ENCODE measurements at places on chromosomes 13 and 19.

DNA sequence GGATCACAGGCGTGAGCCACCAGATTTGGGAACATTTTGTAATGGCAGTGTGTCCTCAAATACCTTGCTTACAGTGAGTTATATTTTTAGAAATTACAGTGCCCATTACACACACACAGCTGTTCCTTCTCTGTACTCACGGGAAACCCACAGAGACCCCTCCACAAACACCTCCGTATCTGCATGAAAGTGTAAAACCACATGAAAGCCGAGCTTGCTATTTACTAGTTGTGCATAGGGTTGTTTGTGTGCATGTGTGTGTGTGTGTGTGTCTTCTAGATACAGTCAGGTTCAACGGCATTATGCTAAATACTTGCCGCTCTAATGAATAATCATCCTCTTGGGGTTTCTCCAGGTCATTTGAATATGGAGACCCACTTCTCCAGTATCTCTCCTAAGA is 22.3 kb upstream of the LILRA2 start:
- no peak for DNase-seq

GRCh38 chr13:78033509-78033908 is 114.9 kb upstream of the EDNRB start:
- no peak for DNase-seq

GRCh38 chr13:107730813-107731212 is 484.5 kb downstream of the LIG4 start:
- no peak for DNase-seq

DNA sequence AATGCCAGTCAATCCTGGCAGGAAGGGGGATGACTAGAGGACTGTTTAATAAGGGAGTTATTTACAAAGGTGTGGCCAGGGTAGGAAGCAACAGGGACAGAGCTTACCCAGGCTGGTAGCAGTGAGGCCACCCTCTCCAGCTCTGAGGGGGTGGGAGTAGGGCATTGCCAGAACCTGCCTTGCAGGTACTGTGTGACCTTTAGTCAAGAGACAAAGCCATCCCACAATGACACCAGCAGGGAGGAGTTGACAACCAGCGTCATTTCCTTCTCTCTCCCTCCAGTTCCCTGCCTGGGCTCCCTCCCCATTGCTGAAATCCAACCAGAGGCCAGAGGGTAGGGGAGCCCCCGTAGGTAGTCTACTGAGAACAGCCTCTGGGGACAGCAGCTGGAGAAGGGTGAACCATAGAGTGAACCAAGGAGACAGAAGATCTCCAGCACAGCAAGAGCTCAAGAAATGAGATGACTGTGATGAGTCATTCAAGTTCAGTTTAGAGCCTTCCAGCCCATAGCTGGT is 33.3 kb upstream of the SPATA13 start:
- no peak for DNase-seq

- DNase-seq, result no peak
Measured at GRCh38 chr13:70310396-70311119, 202.3 kb upstream of the KLHL1 start.
